ENCODE measurements at places on chromosomes 5 and 9.
A peak's percentile ranks its signal among the peaks of the same experiment; 100 is the strongest.

DNA sequence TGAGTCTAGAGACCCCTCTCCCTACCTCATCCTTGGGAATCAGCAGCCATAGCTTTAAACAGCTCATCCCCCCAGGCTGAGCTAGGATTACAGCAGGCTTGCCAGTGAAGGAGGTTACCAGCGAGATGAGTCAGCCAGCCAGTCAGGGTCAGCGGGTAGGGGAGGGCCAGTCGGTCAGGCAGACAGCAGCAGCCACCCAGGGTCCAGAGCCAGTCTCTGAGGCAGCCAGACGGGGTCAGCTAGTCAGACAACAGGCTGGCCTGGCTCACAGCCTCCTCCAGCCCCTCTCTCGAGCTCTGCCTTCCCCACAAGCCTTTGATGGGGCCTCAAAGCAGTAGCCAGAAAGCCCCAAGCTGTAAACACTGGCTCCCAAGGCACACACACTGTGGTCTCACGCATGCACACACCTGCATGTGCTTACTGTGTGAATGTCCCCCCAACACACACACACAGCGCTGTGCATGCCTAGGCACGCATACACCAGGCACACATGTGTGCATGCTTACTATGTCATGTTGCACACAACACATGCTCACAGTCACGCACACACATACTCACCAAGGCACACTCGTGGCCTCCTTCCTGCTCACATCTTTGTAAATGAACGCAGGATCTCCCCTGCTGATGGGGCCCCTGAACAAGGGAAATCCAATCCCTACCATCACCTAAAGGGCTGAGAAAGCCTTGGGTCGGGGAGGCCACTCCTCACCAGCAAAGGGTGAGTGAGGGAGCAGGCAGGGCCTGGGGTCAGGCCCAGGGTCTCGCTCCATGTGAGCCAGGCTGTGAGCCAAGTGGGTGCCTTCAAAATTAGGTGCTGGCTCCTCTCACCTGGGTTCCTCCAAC lies 28.2 kb upstream of the CPLX2 start:
- DNase-seq, result peak; percentile 72

DNA sequence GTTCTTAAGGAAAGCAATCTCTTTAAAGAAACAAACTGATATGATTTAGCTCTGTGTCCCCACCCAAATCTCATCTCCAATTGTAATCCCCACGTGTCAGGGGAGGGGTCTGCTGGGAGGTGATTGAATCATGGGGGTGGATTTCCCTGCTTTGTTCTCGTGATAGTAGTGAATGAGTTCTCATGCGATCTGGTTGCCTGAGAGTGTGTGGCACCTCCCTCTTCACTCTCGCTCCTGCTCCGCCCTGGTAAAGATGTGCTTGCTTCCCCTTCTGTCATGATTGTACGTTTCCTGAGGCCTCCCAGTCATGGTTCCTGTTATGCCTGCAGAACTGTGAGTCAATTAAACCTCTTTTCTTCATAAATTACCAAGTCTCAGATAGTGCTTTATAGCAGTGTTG lies 412.7 kb upstream of the SMC2 start:
- DNase-seq, result no peak

GRCh38 chr9:107046692-107047091 lies 183.7 kb downstream of the ZNF462 start:
- DNase-seq, result no peak

- no peak for DNase-seq
Measured at GRCh38 chr5:68911840-68912690, 181.7 kb upstream of the SLC30A5 start.

- no peak for DNase-seq
Measured at GRCh38 chr5:172403189-172403796, 51.0 kb downstream of the SH3PXD2B start.

- no peak for DNase-seq
Measured at GRCh38 chr9:126702151-126703001, 88.6 kb downstream of the LMX1B start.

- DNase-seq, result peak; percentile 40
Measured at GRCh38 chr5:956941-957747, 51.5 kb upstream of the NKD2 start.
